ENCODE measurements at places on chromosomes 6 and 20. TPM values are rescaled to one million over a fixed set of nuclear protein-coding genes. Genes with fewer than 3 reads are reported as not detected.

SCAND1 gene
- total RNA-seq: 54.9 TPM

PRR18 gene
- not detected for total RNA-seq

FABP7 gene
- not detected for total RNA-seq

POPDC3 gene
- total RNA-seq: 0.49 TPM

EMILIN3 gene
- total RNA-seq: 0.06 TPM

TP53TG5 gene
- total RNA-seq: not detected

FAM83C gene
- total RNA-seq: not detected

MDFI gene
- 22.8 TPM for total RNA-seq

OSER1 gene
- total RNA-seq: 37.6 TPM

OR12D3 gene
- total RNA-seq: not detected

LRFN2 gene
- not detected for total RNA-seq

PDE7B gene
- 33.6 TPM for total RNA-seq

PIM1 gene
- 3.1 TPM for total RNA-seq

CPXM1 gene
- total RNA-seq: 0.38 TPM

NKX2-2 gene
- not detected for total RNA-seq

DPPA5 gene
- total RNA-seq: not detected

TNNC2 gene
- total RNA-seq: not detected

GNAS-AS1 gene
- not detected for total RNA-seq

HDAC2 gene
- 41.8 TPM for total RNA-seq

SYNJ2 gene
- 30.3 TPM for total RNA-seq

SLC2A10 gene
- 3.7 TPM for total RNA-seq

SLC25A27 gene
- 3.3 TPM for total RNA-seq

MCCD1 gene
- total RNA-seq: not detected

VSTM2L gene
- total RNA-seq: under 0.01 TPM

RAD21L1 gene
- not detected for total RNA-seq

NCOA7 gene
- 50.2 TPM for total RNA-seq

ZNF184 gene
- total RNA-seq: 7.2 TPM

FOXS1 gene
- 0.25 TPM for total RNA-seq

SLC32A1 gene
- total RNA-seq: not detected

INSM1 gene
- not detected for total RNA-seq

ADAT2 gene
- total RNA-seq: 2.4 TPM

TTLL9 gene
- total RNA-seq: 0.16 TPM

CCN5 gene
- not detected for total RNA-seq

BACH2 gene
- total RNA-seq: 0.16 TPM

HAO1 gene
- total RNA-seq: not detected

RPS6KA2 gene
- 381 TPM for total RNA-seq

MUCL3 gene
- not detected for total RNA-seq

KIF6 gene
- not detected for total RNA-seq

DEFB132 gene
- total RNA-seq: not detected

DST gene
- total RNA-seq: 292 TPM

ADGRB3 gene
- total RNA-seq: not detected

All from bladder microvascular endothelial cell (primary cell).